Head of caudate nucleus (tissue), 42 donors: ENCODE measurements at places on chromosomes 7 and 10.

GRCh38 chr10:101330631-101331225 lies 23.2 kb upstream of the BTRC start:
- peak; percentile 50 for DNase-seq

DNA sequence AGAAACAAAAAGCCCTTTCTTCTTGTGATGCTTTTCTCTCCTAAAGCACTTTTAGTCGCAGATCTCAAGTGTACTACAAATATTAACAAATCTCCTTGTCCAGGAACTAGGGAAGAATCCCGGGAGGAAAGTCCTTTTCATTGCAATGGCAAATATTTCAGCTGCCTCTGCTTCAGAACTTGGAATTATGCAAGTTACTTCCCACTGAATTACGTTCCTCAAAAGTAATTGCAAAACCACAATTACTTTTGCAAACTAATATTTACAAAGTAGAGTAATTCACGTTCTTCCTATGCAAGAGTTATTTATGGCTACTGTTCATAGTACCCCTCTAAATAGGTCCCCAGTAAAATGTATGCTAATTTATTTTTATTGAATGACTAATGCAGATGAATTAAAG lies 14.5 kb downstream of the PRKCQ start:
- no peak for DNase-seq

- no peak for DNase-seq
Observed at GRCh38 chr10:1381339-1381738, 325.2 kb downstream of the WDR37 start.

GRCh38 chr7:95397381-95397780 lies 1.2 kb upstream of the PON3 start:
- DNase-seq, result no peak

DNA sequence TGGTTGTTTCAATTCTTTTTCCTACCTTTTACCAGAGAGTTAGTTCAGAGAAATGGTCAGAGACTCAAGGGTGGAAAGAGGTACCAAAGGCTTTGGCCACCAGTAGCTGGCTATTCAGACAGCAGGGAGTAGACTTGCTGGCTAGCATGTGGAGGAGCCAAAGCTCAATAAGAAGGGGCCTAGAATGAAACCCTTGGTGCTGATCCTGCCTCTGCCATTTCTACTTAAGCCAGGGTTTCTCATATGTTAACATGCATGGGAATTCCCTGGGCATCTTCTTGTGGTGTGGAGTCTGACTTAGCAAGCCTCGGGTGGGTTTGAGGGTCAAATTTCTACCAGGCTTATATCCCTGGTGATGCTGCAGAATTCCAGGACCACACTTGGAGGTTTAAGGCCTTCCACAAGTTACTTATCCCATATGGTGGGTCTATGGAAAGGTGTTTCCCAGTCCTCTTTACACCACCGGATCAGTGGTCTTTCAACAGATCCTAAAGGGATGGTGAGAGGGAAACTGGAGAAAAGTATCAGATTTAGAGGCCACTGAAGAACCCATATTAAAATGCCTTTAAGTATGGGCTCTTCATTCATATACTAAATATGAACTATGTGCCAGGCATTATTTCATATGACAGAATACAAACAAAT lies 3.2 kb downstream of the IL6 start:
- DNase-seq, result no peak

DNA sequence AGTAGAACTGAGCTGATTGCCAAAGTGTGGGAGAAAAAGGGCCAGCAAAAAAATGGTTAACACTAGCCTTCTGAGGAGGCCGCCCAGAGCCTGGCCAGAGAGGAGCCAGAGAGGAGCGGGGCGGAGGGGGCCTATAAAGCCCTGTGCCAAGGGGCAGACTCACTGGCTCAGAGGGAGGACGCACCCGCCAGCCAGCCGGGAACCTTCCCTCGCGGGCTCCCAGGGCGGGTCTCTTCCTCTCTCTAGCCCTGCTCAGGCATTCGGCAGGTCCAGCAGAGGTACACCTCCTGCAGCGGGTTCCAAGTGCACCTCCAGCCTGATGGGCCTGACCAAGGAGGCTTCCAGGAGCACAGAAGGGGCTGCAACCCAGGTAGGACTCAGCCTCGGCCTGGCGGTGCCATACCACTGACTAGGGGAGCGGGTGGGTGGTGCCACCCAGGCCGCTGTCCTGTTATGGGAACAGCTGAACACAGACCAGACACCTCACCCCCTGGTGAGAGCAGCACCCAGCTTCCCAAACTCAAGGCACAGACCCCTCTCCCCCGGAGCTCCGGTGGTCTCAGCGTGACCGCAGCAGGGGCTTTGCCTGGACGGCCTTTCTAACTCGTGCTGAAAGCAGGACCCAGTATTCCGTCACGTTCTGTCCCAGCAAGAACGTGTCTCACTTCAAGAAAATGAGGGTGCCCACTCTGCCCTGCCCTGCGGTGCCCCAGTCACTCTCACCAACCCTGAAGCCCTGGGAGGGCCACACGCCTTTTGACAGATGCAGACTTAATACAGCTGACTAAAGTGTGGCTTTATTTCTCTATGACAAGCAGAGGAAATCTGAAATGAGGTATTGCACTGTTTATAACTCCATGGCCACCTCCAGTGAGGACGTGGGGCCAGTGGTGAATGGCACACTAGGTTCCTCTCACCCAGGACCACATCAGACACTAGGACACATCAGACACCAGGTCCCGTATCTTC lies at the start of gene GPER1:
GPER1 (plus strand) TSS at position 162 of the 969 bp plus-strand sequence. CDS start 3,616 bp downstream, outside the sequence.
- no peak for DNase-seq

- no peak for DNase-seq
Observed at GRCh38 chr10:108545921-108546320, 1377.4 kb downstream of the XPNPEP1 start.

DNA sequence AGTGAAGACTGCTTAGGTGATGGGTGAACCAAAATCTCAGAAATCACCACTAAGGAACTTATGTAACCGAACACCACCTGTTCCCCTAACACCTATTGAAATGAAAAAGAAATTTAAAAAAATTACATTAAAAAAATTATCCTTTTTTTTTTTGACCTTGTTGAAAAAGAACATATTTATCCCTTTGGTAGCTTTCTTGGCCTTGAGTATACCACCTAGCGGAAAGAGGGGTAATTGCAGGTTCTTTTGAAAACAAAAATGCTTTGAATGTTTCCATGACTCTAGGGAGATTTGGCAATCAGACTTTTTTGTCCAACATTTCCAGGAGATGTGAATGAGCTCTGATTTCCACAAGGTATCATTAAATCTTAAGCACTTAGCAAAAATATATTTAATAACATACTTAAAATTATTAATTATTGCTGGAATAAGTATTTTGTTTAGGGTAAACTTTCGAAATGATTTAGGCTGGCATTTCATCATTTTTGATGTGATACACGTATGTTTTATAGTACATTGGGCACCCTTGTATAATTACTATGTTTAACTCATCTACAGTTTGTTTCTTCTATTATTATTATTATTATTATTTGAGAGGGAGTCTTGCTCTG lies 47.0 kb upstream of the ELMO1 start:
- DNase-seq, result no peak

- no peak for DNase-seq
Observed at GRCh38 chr10:131162866-131163843, 148.4 kb downstream of the TCERG1L start.

DNA sequence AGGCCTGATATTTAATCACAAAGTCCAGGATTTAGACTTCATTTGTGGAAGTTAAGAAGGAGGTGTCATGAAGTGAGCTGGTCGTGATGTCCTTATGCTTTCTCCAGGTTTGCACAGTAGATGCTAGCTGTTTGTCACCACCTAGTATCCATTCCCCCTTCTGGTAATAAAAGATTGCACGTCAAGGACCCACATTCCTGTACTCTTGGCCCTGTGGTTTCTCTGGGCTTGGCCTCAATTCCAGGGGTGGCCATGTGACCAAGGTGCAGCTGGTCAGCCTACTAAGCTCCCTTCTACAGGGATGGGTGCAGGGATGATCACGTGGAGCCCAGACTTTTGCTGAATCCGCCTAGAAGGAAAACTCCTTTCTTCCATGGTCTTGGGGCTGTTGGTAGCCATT lies 16.5 kb downstream of the NPS start:
- DNase-seq, result no peak

- DNase-seq, result no peak
Observed at GRCh38 chr10:122780391-122780790, 65.3 kb downstream of the CUZD1 start.

DNA sequence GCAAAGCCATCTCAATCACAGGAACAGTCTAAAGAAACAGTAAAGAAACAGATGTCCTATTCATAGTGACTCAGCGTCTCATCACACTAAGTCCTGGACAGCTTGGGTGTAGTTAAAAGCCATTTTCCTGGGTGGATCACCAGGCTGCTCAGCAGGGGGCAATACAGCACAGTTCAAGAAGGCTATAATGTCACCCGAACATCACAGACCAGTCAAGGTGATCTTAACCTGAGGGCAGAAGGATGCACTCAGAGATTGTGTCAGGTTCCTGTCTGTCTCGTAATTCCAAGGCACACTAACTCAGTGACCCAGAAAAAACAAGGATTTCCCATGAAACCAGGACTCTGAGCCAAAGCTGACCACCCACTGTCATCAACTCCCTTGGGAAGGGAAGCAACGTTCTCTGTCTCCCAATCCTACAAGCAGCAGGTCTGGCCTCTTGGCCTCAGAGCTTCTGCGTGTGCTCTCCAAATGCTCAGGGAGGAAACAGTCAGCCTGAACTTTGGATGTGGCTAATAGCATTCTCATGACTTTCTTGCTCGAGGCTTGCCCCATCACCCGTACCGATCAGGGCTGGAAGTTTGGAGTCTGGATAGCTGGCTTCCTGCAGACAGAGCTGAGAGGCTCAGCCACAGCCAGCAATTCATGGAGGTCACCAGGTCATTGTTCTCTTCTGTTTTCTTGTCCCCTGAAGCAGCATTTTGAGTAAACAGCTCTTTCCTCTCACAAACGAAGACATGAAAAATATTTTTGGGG lies 90.4 kb upstream of the FAM171A1 start:
- DNase-seq, result no peak

GRCh38 chr7:51082096-51082840 lies 234.3 kb downstream of the COBL start:
- DNase-seq, result no peak

DNA sequence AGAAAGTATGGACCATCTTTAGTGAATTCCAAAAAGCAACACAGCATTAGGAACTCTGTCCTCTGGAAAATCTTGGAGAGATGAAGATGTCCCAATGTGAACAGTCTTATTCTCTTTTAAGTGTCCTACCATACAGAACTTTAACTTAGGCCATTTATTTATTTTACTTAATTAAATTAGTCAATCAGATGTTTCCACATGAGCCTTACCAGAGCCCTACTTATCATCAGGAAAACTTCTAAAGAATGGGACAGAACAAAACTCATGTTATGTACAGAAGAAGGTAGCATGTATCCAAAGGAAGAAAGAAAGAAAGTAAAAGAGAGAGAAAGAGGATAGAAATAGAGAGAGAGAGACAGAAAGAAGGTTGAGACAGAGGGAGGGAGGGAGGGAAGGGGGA lies 276.4 kb downstream of the ETV1 start:
- no peak for DNase-seq

DNA sequence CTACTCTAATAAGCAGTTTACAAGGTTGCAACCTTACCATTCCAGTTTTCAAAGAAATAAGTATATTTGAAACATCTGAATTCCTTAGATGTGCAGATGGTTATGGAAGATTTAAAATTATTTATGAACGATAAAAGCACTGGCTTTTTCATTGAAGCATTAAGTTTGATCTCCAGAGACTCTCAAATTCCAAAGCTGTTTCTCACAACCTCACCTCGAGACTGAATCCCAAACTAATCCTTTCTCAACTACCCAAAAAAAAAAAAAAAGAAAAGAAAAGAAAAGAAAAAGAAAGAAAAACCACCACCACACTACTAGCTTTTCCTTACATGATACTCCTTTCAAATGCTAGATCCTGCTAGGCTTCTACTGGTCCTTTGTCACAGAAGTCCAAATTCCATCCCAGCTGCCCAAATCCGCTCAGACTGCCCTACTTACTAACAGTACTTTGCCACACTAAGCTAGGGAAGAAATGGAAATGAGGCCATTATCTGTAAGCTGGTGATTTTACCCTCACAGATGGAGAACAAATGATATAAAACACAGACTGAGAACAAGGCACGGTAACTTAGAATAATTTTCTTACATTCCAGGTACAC lies 100.6 kb upstream of the CDK1 start:
- no peak for DNase-seq

DNA sequence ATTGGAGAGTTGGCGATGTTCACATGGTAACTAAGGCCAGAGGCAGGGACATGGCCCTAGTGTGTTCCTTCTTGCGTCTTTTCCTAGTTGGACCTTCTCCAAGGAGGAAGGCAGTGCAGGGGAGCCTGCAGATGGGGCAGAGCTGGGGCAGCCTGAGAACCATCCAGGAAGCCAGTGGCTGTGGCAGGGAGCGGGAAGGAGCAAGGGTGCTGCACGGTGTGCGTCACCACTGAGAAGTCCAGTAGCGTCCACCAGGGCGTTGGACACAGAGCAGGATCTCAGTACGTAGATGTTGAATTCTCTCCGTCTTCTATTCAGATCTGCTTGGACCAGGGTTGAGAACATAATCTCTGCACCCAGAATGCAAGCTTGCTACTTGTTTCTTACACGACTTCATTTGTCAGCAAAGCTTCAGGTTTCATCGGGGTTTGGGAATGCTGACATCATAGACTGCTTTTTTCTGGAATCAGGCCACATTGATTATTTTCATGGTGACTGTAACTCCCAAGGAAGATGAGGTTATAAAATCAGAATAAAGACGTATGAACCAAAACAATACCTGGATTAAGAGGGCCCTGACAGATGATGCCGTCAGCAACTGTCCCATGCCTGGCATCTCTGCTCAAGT lies 130.3 kb downstream of the HECW1 start:
- DNase-seq, result no peak

DNA sequence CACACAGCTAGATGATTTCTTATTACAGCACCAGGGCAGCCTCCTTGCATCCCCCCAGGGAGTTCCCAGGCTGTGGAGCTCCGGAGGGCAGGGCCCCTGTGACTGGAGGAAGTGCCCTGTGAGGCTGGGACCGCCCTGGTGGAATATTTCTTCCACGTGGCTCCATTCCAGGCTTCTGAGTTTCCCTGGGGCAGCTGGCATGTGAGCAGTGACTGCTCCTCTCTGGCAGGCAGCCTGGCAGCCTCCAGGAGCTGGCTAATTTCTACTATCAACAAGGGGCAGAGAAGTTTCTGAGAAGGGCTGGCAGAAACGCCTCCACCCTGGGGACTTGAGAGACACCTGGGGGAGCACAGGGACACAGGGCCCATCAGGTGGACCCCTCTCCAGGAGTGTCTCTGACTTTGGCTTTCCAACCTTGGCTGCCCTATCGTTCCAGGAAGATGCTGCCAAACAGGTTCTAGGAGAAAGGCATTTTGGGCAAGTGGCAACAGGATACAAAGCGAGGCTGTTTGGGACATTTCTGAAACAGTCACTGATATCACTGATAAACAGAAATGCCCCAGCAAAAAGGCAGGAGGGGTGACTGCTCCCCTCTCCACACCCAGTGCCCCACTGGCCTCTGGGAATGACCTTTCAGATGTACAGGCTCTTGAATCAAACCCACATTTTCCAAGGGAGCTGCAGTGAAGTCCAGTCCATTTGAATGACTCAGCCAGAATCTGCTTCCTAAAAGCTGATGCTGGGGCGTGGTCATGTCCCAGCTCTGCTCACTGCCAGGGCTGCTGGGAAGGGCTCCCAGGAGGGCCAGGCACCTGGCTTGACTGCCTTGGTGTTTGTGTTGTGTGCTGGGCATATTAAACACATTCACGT lies 16.1 kb downstream of the MYOF start:
- peak; percentile 38 for DNase-seq
